ENCODE measurements at places on chromosomes 2 and 18.

GRCh38 chr2:174376967-174377366 is 18.6 kb upstream of the SCRN3 start:
- DNase-seq: no peak

DNA sequence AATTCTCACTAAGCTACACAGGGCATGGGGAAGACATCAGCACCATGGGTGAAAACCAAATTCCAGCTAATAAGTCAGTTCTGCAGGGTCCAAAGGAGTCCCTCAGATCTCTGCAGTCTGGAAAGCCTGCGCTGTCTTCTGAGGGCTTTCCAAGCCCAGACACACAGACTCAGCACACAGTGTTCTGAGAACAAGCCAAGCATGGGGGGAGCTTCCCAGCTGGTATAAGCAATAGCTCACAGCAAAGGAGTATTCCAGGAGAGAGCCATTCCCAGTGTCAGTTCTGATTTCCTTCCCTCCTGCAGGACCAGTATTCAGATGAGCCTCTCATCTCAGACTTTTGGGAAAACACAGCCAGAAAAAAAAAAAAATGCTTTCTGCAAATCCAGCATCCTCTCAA is 370.8 kb downstream of the TNS1 start:
- no peak for DNase-seq

DNA sequence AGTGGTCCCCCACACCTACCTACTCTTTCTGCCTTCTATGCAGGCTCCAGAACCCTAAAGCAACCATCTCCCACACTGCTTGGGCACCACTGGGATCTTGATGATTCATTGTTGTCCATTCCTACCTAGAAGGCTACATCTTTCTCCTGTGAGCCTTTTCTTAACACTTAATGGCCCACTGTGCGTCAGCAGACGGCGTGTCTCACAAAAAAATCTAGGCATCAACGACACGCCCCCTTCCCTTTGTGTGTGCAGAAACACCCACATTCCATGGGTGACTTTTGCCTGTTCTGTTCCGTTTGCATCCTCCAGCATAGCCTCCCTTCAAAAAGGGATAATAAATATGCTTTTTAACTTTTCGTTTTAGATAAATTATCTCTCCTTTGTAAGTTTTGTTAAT is 99.7 kb upstream of the CYRIA start:
- no peak for DNase-seq

DNA sequence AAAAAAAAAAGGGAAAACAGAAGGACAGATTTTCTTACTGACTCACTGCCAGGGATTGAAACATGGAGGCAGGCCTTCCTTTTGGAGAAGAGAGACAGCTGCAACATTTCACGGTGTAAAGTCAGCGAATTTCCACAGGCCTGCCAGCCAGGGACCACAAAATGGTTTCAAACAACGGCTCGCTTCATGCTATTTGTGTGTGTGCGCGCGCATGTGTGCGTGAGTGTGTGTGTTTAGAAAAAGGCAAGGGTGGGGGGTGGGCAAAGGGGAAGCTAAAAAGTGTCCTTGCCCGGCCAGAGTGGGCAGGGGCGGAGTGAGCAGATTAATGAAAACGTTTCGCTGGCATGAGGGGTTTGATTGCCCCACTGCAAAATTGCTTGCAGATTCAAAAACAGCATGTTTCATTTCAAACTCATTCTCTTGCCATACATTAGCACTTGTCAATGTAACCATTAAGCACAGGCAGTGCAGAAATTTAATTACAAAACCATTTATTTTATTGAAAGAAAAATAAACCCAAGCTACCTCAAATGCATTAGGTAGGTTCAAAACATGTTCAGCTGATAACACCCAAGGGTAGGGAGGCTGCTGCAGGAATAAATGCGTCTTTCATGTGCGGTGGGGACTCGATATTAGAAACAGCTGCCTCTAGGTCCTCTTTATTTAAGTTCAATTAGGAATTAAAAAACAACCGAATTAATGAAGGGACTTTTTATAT is 182.1 kb upstream of the SIX2 start:
- DNase-seq: no peak

DNA sequence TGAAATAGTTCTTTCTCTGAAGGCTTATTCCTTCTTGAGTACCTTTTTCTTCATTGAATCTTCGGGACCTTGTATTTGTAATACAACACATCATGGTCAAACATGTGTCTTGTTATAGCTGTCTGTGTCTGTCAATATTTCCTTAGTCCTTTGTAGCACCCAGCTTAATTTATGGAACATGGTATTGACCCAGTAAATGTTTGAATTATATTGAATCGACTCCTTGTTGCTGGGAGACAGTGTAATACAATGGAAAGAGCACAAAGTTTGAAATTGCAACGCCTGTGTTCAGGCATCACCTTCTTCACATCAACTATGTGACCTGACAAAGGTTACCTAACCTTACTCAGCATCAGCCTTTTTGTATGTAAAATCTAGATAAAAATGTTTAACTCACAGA is 267.2 kb upstream of the CYRIA start:
- DNase-seq: no peak

- DNase-seq: no peak
Measured at GRCh38 chr2:139237023-139237422, 456.8 kb upstream of the NXPH2 start.

DNA sequence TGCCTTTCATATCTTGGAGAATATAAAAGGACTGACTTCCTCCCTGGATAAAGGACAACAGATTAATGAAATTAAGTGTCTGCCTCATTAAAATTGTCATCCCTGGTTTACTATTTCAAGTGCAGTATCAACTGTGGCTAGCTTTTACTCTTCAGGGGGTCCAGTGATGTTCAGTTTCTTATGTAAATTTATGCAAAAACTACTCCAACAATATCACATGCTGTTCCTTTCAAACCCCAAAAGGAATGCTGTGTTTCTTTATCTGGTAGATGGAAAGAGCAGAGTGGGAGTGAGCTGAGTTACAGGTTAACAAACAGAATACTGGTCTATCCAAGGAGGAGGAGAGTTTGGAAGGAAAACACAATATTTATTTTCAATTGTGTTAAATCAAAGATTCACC is 283.7 kb upstream of the VWC2L start:
- DNase-seq: no peak
